ENCODE measurements at places on chromosomes 13 and 19. TPM values are rescaled to one million over a fixed set of nuclear protein-coding genes. Genes with fewer than 3 reads are reported as not detected.

Gene SRRM5
- total RNA-seq = 0.28 TPM

- DNase-seq = no peak
- H3K27me3 ChIP-seq = no peaks in the 10 kb centered on the region
- H3K4me1 ChIP-seq = no peaks in the 10 kb centered on the region
- no peak overlapping the region for H3K27ac ChIP-seq
These were observed 432.2 kb upstream of the ZNF507 start for GRCh38 chr19:31913103-31913661.

Gene ZNF100
- total RNA-seq = 19.5 TPM

GRCh38 chr13:48842316-48842715, 133.4 kb upstream of the FNDC3A start:
- no peak overlapping the region for H3K4me3 ChIP-seq
- H3K4me1 ChIP-seq = no peaks in the 10 kb centered on the region
- no peak for DNase-seq
- no peaks in the 10 kb centered on the region for H3K36me3 ChIP-seq
- H3K27ac ChIP-seq = no peak overlapping the region

Gene LPAR2
- total RNA-seq = 46.2 TPM

Gene C1QTNF9B
- not detected for total RNA-seq

Gene OR7D2
- 0.08 TPM for total RNA-seq

GRCh38 chr13:70505809-70506208, 397.6 kb upstream of the KLHL1 start:
- no peaks in the 10 kb centered on the region for H3K36me3 ChIP-seq

Gene MYBPC2
- total RNA-seq = 0.28 TPM

DNA sequence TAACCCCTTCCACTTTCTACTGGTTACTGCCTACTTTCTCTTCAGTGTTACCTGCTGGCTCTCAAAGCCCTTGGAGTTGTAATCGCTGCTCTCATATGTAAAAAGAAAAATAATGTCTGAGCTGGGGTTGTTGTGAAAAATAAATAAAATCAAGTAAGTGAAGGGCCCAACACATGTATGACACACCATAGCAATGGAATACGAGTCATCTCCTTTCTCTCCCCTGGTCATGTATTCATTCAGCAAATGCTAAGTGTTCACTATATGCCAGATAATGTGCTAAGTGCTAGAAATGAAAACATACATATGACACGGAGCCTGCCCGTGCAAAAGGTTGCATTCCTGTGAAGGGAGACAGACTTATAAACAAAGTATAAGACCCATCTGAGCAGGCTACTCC, 535.0 kb downstream of the RFC3 start:
- H3K27me3 ChIP-seq = no peaks in the 10 kb centered on the region
- no peak overlapping the region for H3K4me3 ChIP-seq
- no peaks in the 10 kb centered on the region for H3K36me3 ChIP-seq
- no peak overlapping the region for H3K27ac ChIP-seq
- DNase-seq = no peak

- H3K4me3 ChIP-seq = peak overlapping the region; percentile 50
- peak; percentile 65 for DNase-seq
- H3K4me1 ChIP-seq = peaks cover 94% of the 10 kb centered on the region
- peaks cover 71% of the 10 kb centered on the region for H3K36me3 ChIP-seq
- peak overlapping the region; percentile 92 for H3K27ac ChIP-seq
- H3K27me3 ChIP-seq = no peaks in the 10 kb centered on the region
These were observed 6.7 kb downstream of the TPT1 start for GRCh38 chr13:45333977-45334922.

Gene KIR2DL4
- total RNA-seq = not detected

DNA sequence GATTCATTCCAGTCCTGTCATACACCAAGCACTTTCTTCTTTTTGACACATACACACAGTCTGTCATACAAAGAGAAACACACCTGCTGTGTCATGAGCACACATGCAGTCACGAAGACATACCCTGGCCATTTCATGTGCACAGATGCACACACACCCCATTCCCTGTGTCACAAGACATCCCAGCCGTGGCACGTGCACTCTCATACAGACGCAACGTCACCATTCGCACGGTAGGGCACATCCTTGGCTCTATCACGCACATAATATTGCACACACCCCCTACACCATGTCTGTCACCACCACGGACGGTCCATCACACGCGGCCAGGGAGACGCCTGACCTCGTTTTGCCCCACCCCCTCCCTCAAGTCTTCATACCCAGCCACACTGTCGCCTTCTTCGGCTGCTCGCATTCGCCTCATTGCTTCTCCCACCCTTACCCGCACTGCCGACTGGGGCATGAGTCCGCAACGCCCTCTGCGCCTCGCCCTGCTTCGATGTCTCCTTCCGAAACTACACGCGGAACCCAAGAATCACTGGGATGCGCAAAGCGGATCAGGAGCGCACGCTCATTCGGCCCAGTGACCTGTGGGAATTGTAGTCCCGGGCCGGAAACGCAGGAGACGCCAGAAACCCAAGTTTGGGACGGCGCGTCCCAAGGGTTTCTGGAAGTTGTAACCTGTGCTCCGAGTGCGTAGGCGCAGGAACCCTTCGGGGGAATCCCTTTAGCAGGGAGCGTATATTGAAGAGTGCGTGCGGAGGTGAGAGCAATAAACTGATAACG, 6.8 kb upstream of the ZNF283 start:
- peak overlapping the region; percentile 65 for H3K4me3 ChIP-seq
- H3K36me3 ChIP-seq = no peaks in the 10 kb centered on the region
- no peak overlapping the region for H3K27ac ChIP-seq
- peaks cover 10% of the 10 kb centered on the region for H3K4me1 ChIP-seq

- peaks cover 27% of the 10 kb centered on the region for H3K36me3 ChIP-seq
- H3K27ac ChIP-seq = no peak within 1 kb of the TSS
- DNase-seq = no peak
- H3K27me3 ChIP-seq = no peaks in the 10 kb centered on the region
These were observed at the start of gene OVOL3 for GRCh38 chr19:36110487-36111199. TSS of gene OVOL3 (plus strand) at chr19:36111143. CDS start at chr19:36111203, 60 bp downstream.

Gene MICU2
- total RNA-seq = 33.8 TPM

- peaks cover 34% of the 10 kb centered on the region for H3K36me3 ChIP-seq
- H3K27ac ChIP-seq = peak overlapping the region; percentile 91
- H3K4me1 ChIP-seq = peaks cover 45% of the 10 kb centered on the region
- peak overlapping the region; percentile 61 for H3K4me3 ChIP-seq
- DNase-seq = peak; percentile 78
These were observed 14.6 kb downstream of the NACC1 start for GRCh38 chr19:13132471-13133180.

Gene C1QTNF9
- not detected for total RNA-seq

GRCh38 chr19:14198384-14199376, 7.3 kb downstream of the ADGRL1 start:
- H3K36me3 ChIP-seq = no peaks in the 10 kb centered on the region
- no peak for DNase-seq
- no peak overlapping the region for H3K27ac ChIP-seq
- no peak overlapping the region for H3K4me3 ChIP-seq

GRCh38 chr13:98853771-98854221, 101.3 kb upstream of the SLC15A1 start:
- H3K4me1 ChIP-seq = peaks cover 23% of the 10 kb centered on the region
- no peak overlapping the region for H3K4me3 ChIP-seq
- no peaks in the 10 kb centered on the region for H3K27me3 ChIP-seq
- DNase-seq = peak; percentile 68
- H3K27ac ChIP-seq = peak overlapping the region; percentile 50

Gene RTBDN
- not detected for total RNA-seq

DNA sequence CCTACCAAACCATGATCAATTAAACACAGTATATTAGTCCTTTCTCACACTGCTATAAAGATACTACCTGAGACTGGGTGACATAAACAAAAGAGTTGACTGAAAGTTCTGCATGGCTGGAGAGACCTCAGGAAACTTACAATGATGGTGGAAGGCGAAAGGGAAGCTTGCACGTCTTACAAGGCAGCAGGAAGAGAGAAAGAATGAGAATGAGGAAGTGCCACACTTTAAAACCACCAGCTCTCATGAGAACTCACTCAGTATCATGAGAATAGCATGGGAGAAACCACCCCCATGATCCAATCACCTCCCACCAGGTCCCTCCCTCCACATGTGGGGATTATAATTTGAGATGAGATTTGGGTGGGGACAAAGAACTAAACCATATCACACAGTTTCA, 324.9 kb upstream of the ZNF507 start:
- no peaks in the 10 kb centered on the region for H3K27me3 ChIP-seq
- no peak for DNase-seq
- no peaks in the 10 kb centered on the region for H3K36me3 ChIP-seq

- H3K27ac ChIP-seq = no peak overlapping the region
- H3K36me3 ChIP-seq = peaks cover 11% of the 10 kb centered on the region
- H3K4me1 ChIP-seq = no peaks in the 10 kb centered on the region
These were observed 4.3 kb downstream of the ZSCAN1 start for GRCh38 chr19:58037927-58038687.

DNA sequence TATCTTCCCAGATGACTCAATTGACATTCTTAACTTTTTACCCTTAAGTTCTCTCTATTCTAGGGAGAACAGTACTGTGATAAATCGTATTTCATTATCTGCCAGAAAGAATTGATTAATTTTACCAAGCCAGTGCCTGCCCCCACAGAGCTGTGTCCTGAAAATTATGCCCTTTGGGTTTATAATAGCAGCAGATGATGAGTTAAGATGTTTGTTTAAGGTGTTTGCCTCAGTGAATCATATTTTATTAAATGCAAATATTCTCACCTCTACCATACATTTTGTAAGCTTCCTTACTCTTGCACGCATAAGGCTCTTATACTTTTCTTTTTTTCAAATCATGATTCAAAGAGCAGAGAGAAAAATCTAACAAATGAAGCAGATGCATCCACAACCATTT, 318.6 kb downstream of the DCT start:
- DNase-seq = no peak
- H3K36me3 ChIP-seq = no peaks in the 10 kb centered on the region
- no peaks in the 10 kb centered on the region for H3K27me3 ChIP-seq
- no peaks in the 10 kb centered on the region for H3K4me1 ChIP-seq
- no peak overlapping the region for H3K4me3 ChIP-seq

DNA sequence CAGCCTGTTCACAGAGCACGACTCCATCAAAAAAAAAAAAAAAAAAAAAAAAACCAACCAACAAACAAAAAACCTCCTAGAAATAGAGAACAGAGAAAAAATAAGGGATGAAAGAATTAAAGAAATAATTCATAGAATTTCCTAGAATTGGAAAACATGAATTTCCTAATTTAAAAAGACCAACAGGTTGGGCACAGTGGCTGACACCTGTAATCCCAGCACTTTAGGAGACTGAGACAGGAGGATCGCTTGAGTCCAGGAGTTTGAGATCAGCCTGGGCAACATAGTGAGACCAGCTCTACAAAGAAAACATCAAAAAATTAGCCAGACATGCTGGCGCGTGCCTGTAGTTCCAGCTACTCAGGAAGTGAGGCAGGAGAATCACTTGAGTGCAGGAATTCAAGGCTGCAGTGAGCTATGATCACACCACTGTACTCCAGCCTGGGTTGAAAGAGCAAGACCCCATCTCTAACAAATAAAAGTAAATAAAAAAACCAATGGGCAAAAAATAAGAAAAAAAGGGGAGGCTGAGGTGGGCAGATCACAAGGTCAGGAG, 6.5 kb downstream of the SPART start:
- H3K4me3 ChIP-seq = no peak overlapping the region
- DNase-seq = no peak
- peaks cover 2% of the 10 kb centered on the region for H3K27me3 ChIP-seq
- H3K4me1 ChIP-seq = peaks cover 32% of the 10 kb centered on the region

DNA sequence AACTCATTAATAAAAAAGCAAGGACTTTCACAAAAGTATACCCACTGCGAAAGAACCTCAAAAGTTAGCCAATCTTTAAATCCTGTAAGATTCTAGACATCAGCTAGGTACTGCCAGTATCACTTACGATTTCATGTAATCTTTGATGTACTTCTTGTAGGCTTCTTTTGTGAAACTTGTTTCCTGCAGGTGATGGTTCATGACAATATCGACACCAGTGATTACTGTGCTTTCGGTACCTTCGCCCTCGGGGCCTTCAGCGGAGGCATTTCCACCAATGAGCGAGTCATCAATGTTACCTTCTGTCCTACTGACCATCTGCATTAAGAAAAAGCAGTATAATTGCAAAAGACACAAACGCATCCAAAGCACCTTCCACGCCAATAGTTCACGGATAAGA, 1.1 kb downstream of the TPT1 start:
- H3K27ac ChIP-seq = peak overlapping the region; percentile 99
- H3K4me1 ChIP-seq = peaks cover 63% of the 10 kb centered on the region
- H3K27me3 ChIP-seq = no peaks in the 10 kb centered on the region

DNA sequence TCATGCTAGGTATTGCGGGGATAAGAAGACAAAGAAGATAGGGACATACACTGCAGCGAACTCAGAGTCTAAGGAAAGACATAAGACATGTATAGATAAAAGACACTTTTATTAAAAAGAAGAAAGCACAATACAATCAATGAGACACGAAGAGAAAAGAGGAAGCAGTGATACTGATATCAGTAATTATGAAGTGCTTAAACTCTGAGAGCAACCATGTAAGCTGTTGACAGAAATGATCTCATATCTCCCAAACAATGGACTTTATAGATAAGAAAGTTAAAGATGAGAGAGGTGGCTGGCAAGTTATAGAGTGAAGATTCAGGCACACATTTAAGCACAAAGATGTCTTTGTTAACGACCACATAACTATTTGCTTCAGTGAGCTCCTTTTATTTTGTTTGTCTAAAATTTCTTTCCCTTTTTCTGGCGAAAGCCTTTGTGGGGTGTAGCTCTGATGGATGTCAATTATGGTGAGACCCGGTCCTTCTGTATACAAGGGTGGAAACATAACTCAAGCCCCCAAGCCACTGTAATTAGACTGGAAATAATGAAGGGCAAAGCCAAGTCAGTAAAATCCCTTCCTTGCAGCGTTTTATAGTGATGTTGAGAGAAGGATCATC, 818.0 kb upstream of the SLC10A2 start:
- no peaks in the 10 kb centered on the region for H3K36me3 ChIP-seq
- H3K27me3 ChIP-seq = no peaks in the 10 kb centered on the region
- DNase-seq = no peak
- H3K4me3 ChIP-seq = no peak overlapping the region
- H3K27ac ChIP-seq = no peak overlapping the region

DNA sequence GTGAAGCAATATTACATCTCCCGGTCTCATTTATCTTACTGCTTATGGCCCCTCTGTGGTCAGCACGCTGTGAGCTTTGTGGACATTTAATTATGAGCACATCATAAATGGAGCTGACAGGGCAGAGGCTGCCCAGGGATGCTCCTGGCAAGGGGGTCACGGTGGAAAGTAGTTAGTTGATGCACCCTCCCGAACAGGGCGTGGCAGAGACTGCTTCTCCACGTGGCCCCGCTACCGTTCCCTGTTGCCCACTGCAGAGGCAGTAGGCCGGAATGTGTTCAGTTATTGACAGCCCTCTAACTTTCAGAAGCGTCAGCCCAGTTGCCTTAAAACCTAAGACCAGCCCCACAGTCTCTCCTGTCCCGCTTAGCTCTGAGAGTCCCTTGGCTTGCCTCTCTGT, 180.3 kb upstream of the ZNF507 start:
- no peaks in the 10 kb centered on the region for H3K4me1 ChIP-seq
- H3K4me3 ChIP-seq = no peak overlapping the region
- DNase-seq = no peak
- no peak overlapping the region for H3K27ac ChIP-seq

Gene MYADM
- total RNA-seq = 109 TPM

Data from activated CD4-positive, alpha-beta memory T cell treated with anti-CD3 and anti-CD28 coated beads, Interleukin-2, amount 10 ng/mL, durations not matched to agents 7 days and 5 days (primary cell).